ENCODE measurements at places on chromosomes 7 and 10.

GRCh38 chr7:99974681-99975080 is 1.1 kb downstream of the AZGP1 start:
- DNase-seq: no peak

DNA sequence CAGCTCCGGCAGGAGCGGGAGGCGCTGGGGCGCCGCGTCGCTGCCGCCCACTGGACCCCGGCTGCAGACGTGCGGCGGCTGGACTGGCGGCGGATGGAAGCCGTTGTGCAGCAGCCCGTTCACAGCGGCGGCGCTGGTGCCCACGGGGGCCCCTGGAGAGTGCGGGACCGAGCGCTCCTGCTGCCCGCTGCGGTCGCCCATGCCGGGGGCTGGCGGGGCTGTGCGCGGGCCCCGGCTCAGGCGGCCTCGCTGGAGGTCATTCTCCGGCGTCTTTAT is 413 bp downstream of the PANK1 start:
- DNase-seq: peak; percentile 1

DNA sequence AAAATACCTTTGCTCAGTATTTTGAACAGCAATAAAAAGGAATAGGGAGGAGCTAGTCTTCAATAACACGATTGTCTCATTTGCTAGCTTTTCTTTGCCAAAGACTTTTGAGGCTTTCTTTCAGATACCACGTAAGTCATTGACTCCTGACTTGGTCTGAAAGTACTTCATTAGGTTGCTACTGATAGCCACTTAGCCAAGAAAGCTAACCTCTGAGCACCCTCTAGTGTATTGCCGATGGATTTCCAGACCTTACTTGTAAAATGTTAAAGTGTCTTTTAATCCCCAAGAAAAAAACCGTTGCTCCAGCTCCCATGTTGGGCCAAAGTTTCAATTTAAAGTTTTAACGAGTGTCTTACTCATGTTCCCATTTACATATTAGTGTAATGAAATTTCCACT is 63.4 kb upstream of the STRIP2 start:
- no peak for DNase-seq

DNA sequence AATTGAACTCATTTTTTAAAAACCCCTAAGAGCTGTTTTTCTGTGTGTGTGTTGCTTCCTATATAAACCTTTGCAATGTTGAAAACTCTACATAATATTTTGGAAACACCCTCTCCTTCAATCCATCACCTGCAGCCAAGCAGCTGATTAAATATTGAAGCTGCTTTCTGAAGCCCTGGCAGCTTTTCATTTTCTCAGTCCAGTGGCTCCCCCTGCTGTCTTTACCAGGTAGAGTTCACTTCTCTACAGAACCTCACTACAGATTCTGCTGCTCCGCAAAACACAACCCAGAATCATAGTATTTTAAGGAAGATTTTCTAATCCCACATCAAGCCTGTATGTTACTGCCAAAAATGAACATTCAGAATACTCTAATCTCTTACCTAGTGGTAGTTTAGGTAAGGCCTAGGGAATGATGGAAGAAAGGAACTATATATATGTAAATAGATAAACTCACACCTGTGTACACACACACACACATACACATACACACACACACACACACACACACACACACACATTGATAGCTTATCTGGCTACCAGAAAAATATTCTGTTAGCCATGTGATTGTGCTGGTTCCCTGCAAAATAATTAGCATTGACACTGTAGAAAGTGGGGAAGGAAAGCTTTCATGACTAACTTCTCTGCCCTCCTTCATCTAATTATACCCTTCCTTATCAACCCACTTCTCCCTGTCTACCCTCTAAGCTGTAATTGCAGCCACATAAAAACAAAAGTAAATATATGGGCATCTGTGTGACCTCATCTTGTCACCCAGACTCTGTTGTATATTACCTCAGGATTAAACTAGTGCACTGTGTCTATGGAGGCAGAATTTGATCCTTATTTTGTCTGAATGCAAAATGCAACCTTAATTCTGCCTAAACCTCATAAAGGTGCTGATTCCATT is 229.5 kb upstream of the FZD1 start:
- DNase-seq: no peak

DNA sequence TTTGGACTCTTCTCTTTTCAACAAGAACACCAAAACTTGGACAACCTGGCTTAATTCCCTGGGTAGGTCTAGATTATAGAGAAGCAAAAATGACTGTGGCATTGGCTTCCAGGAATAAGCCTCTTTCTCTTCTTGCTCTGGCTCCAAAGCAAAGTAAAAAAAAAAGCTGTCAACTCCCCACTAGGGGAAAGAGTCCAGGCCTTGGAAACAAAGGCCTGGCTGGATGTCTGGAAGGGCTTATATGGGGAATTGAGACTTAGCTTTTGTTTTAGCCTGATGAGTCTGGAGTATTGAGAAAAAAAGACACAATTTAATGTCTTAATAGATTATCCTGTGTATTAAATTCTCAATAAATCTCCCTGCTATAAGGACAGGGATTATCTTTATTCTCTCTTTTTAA is 300.6 kb downstream of the SORCS3 start:
- DNase-seq: no peak

DNA sequence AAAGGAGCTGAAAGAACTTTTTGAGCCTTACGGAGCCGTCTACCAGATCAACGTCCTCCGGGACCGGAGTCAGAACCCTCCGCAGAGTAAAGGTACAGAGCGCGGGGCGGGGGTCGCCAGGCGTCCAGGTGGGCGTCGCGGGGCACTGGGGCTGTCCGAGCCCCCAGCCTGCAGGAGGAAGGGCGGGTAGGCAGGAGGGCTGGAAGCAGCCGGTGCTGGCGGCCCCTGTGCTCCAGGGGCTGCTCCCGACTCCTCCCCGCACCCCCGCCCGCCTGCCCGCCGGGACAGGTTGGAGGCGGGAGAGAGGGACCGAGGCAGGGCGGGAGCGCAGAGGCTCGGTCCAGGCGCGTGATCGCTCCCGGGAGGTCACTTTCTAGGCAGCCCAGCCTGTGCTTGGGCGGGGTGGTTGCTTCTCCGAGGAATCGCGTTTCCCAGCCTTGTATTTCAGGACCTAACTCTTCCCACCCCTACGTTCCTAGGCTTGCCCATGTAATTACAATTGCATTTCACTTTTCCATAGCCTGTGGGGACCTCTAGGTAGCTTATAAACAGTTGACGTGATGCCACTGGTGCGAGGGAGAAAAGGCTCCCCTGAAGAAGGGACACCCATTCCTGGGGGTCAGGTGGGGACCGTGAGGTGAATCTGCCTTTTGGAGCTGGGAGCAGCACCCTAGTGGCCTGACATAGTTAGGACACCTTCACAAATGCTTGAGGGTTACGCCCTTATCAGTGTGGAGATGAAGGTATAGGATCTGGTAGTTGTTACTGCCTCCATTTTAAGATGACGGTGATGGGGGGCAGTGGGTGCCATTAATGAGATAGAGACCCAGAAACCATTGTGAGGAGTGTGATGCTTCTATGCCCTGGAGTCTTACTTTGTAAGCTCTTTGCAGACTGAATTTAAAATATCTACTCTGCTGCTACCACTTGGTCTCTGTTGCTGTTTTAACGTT is 148.2 kb downstream of the CELF2 start:
- DNase-seq: peak; percentile 54

GRCh38 chr7:45026984-45027773 is 27.2 kb downstream of the CCM2 start:
- DNase-seq: no peak

DNA sequence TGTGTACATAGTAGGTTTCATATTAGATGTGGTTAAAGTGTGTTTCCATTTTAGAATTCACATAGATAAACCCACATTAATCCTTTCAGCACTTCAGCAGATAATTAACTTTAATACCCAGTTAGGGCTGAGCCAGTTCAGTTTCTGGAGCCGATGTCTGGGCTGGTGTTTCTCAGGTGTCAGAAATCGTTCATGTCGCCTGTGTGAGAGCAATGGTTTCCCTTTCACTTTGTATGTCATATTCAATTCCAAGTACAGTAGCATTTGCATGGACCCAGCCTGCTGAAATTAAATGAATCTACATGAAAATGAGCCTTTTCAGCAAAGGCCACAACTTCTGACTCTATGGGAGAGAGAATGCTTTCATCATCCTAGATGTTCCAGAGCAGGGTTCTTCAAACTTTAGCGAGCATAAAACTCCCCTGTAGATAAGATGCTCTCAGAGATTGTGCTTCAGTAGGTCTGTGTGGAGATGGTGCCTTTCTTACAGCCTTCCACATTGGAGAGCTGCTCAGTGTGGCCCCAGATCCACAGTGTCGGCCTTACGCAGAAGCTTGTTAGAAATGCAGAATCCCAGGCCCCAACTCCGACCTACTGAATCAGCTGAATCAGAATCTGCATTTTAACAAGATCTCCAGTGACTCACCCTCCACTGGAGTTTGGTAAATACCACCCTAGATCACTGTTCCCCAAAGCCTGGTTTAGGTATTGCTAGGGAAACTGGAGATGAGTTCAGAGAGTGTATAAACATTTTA is 19.6 kb downstream of the WIPF3 start:
- no peak for DNase-seq

- no peak for DNase-seq
Measured at GRCh38 chr7:126569402-126569801, 683.3 kb downstream of the GRM8 start.

- no peak for DNase-seq
Measured at GRCh38 chr10:78955206-78955605, 113.6 kb upstream of the ZMIZ1 start.

- DNase-seq: no peak
Measured at GRCh38 chr10:11154333-11154732, 136.7 kb downstream of the CELF2 start.

DNA sequence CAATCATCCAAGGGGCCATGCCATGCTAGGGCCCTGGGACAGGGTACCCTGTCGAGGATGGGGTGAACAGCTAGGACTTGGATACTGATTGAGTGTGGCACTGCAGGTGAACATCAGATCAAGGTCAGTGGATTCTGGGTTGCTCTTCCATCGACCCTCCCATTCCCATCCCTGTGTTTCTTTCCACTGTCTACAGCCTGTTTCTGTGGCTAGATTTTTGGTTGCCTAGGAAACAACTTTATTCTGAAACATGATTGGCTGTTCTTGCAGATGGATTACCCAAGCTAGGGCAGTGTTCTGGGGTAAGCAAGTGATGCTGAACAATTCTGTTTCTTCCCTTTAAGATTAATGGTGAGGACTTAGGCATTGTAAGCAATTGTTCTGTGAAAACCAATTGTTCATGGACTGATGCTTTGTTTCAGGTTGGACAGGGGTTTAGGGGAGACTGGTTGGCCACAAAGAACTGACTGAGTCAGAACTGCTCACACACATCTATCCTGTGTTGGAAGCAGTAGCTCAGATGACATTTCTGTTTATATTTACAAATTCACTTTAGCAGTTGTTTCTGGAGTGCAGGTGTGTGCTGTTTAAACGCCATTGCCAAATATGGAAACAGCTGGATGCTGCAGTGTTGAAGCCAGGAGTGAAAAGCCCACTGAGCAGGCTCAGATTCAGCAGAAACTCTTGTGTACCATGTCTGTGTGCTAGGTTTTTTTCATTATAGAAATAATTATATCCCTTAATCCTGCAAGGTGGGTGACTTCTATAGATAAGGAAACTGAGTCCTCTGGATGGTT is 102.3 kb upstream of the BTBD16 start:
- no peak for DNase-seq

DNA sequence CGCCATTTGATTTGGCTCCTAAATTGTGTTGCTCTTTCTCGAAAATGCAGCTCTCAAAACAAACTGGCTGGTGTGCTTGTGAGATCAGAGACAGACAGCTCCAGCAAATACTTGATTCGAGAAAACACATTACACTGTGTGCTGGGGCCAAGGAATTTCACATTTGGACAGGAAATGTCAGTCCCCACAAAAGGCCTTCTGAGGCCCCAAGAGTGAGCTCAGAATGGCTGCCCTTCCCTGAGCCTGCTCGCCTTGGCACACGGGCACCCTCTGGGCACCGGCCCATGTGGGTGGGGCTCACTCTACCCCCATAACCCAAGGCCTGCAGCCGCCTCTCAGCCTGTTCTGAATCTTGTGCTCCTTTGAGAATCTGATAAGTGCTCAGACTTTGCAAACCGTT is 13.9 kb upstream of the HSPA12A start:
- no peak for DNase-seq

GRCh38 chr7:24924375-24924774 is 55.6 kb downstream of the OSBPL3 start:
- no peak for DNase-seq

- no peak for DNase-seq
Measured at GRCh38 chr7:91520645-91521044, 256.4 kb downstream of the FZD1 start.

DNA sequence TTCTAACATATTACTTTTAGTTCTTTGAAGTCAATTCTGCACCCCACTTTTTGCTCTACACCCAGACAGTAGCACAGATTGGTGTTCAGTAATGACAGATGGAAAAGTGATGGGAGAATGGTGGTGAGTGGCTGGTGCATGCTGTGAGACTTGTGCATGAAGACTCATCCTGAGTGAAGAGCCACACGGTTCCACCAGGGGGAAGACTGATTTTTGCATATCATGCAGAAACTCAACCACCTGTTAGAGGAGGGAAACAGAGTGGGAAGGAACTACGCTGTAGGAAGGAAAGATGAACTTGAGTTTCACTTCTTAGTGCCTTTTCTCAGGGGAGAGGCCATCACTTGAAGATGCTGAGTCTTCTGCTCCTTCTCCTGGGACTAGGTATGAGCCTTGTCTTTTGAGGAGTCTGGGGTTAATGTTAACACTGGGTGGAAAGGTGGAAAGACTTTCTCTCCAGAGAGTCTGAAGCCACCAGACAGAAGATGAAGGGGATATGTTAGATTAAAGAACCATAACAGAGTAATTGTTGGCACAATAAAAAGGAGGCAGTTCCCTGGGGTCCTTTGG is 9.3 kb upstream of the PRSS1 start:
- no peak for DNase-seq

- no peak for DNase-seq
Measured at GRCh38 chr10:111108441-111108840, 31.6 kb downstream of the ADRA2A start.

DNA sequence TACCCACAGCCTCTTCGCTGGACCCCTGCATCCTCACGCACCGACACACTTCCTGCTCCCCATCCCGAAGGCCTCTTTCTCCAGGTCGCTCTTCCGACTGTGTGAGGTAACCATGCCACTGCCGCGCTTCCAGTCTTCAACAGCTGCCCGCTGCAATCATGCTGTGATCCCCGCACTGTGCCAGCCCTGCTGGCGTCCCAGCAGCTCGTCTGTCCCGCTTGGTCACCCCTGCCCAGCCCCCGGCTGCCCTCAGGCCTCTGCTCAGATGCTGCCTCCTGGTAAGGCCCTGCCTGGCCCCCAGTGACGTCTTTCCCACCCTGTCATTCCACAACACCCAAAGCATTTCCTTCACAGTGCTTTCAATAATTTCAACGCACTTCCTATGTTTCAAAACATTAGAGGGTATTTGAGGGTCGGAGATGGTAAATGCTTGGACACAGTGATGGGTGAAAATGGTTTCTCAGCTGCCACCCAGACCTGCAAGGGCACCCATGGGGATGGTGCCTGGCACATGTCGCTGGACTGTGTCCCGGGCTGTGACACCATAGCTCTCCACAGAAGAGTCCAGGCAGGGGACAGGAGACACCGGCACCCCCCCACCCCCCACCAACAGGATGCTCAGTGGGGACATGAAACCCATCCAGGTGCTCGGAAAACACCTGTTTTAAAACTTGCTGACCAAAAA is 125.2 kb downstream of the MAD1L1 start:
- DNase-seq: no peak

All from activated gamma-delta T cell treated with anti-CD3 and anti-CD28 coated beads, Interleukin-2, amount 50 U/mL, for 16 hours (primary cell).